ENCODE measurements at places on chromosomes 16 and 17.

DNA sequence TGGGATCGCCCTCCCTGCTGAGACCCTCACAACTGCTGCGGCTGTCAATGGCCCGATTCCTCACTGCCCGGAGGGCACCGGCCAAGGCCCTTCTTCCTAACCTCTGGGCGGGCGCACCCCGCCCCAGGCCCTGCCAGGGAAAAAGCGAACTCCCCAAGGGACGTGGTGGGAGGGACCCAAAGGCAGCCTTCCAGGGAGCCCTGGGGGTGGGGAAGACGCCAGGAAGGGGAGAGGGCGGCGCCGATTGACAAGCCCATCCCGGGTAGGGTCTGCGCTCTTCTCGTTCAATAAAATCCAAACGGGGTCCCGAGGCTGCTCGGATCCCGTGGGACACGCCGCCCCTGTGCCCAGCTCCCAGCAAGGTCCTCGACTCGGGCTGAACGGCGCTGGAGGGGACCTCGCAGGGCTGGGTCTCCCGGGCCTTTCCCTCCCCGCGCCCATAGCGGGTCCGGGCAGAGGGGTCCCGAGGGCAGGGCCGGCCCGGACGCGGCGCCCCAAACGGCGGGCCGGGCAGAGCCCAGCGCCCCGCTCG lies 416 bp downstream of the KIFC3 start:
- peak; percentile 52 for DNase-seq

DNA sequence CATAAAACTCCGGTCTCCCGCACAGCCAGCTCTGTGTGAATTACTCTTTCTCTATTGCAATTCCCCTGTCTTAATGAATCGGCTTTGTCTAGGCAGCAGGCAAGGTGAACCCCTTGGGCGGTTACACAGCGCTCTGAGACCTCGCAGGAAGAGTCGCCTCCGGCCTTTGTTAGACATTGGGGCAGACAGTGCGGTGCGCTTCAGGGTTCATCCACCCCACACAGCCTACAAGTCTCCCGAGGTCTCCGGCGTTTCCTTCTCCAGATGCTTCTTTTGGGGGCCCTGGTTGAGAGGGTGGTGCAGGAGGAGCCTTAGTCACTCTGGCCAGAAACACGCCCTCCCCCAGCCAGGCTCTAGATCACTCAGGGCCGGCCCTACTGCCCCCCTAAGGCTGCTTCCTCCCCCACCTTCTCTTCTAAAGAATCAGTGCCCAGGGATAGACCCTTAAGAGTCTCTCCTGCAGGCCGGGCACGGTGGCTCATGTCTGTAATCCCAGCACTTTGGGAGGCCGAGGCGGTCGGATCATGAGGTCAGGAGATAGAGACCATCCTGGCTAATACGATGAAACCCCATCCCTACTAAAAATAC lies 1.7 kb upstream of the MSRB1 start:
- no peak for DNase-seq

GRCh38 chr17:39555368-39555767 lies 52.4 kb downstream of the NEUROD2 start:
- no peak for DNase-seq

GRCh38 chr17:2054512-2055291 lies at the start of gene HIC1:
TSS of gene HIC1 (plus strand) at chr17:2055103. CDS start at chr17:2056691, 1,588 bp downstream.
- peak; percentile 98 for DNase-seq

DNA sequence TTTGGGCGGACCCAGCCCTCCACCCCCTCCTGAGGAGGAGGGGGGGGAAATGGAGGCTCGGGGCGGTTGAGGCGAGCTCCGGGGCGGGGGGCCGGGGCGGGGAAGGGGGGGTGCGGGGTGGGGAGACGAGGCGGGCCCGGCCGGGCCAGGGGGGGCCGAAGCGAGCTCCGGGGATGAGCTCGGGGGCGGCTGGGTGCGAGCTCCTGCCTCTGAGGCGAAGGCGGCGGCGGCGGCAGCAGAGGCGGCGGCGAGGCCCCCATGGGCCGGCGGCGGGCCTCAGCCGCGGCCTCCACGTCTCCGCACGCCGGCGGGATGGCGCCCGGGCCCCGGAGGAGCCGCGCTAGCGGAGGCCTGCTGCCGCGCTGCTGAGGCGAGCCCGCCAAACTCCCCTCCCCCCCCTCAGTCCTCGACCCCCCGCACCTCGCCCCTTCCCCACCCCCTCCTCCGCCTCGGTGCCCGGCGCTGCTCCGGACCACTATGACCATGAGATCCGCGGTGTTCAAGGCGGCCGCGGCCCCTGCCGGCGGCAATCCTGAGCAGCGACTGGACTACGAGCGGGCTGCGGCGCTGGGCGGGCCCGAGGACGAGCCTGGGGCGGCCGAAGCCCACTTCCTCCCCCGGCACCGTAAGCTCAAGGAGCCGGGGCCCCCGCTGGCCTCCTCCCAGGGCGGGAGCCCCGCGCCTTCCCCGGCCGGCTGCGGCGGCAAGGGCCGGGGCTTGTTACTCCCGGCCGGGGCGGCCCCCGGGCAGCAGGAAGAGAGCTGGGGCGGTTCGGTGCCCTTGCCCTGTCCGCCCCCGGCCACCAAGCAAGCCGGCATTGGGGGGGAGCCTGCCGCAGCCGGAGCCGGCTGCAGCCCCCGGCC lies 596 bp downstream of the MSL1 start:
- no peak for DNase-seq

GRCh38 chr16:51719376-51719775 lies 568.3 kb upstream of the SALL1 start:
- DNase-seq, result no peak

DNA sequence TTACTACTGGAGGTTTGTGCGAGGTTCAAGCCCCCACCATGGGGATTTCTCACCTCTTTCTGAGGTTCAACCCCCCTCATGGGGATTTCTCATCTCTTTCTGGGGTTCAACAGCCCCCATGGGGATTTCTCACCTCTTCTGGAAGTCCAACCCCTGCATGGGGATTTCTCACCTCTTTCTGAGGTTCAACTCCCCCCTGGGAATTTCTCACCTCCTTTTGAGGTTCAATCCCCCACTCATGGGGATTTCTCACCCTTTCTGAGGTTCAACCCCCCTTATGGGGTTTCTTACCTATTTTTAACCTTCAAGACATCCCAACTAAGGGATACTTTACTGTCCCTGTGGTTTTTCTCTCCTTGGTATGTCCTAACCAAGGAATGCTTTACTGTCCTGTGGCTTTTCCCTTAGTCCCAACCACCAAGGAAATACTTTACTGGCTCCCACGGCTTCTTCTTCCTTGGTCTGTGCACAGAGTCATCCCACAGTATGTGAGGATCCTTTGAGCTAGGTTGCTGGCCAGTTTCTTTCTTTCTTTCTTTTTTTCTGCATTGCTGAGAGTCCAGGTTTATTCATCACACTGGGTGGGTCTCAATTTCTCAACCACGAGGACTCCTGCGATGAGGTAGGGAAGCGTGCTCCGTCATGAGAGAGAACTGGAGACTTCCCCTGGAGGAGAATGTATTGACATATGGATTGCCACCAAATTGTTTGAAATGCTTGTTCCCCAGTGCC lies 2140.2 kb downstream of the TP53TG3F start:
- DNase-seq, result no peak

DNA sequence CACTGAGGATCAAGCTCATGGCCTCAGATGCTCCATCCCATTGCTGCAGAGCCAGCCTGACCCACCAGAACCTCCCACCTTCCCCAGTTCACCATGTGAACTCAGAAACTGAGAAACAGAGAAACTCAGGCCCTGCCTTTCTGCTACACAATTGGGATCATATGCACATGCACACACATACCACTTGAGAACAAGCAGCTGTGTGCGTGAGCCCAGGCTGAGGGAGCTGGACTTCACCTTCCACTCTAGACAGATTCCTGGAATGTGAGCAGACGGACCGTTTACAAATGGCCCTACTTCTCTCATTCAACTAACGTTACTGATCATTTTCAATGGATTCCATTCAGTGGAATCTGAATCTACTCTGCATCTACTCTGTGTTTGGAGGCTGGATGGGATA lies 1.7 kb upstream of the SPEM2 start:
- no peak for DNase-seq

- DNase-seq, result no peak
Observed at GRCh38 chr17:35797370-35797769, 1.9 kb upstream of the MMP28 start.

DNA sequence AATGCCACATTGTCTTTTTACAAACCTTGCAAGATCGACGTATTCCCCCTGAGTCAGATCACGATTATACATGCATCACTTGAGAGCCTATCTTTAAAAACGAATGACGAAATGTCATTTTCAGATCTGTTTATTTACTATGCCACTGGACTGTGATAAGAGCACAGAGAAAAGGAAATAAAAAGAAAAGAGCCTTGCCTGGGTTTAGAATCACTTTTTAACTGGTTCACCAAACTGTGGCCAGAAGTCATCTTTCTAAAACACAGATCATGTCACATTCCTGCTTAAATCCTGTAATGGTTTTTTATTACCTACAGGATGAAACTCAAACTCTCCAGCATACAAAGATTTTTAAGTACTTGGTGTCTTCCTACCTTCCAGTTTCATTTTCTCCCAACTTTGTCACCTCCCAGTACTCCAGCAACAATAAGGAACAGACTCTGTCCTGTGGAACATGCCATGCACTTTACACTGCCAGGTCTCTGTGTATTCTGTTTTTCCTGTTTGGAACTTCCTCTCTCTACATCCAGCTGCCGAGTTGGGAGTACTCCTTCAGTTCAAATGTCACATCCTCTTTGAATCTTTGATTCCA lies 91.5 kb downstream of the SNX11 start:
- no peak for DNase-seq

DNA sequence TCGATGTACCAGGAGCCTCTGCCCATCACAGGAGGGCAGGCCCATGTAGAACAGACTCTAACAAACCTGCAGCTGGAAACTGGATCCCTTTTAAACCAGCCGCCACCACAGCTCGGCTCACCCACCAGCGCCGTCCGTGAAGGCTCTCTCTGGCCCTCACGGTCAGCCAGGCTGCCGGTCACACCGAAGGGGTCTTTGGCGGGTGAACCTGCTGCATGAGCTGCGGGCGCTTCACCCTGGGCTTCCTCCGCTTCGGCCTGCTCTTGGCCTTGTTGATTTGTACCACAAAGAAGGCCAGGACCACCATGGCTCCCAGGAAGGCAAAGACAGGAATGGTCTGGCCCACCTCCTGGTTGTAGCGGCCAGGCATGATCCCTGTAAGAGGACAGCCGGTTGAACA lies 11.7 kb upstream of the SLC38A8 start:
- DNase-seq, result no peak

Data from H54 (cell line).